ENCODE measurements at places on chromosomes 1 and 21.

DNA sequence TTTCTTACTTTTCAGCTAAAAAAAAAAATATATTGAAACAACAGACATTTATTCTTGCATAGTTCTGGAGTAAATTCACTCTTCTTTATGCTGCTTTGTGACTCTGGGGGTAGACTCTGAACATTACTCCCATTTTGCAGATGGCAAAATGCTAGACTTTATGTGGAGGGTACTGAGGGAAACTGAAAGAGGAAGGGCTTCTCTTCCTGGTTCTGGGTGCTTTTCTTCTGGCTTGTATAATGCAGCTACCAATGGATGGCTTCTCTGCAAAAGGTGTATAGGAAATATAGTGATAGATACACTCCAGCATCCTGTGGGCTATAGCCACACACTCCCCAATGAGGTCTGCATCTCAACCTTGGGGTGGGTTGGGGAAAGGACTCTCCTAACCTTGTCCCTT is 19.7 kb upstream of the ZBTB40 start:
- no peak for DNase-seq

GRCh38 chr1:113868387-113869083 is 3.0 kb downstream of the PTPN22 start:
- no peak for DNase-seq

GRCh38 chr21:32237021-32237420 is 41.8 kb downstream of the MIS18A start:
- no peak for DNase-seq

GRCh38 chr1:70910013-70910412 is 137.6 kb downstream of the PTGER3 start:
- DNase-seq: no peak

- no peak for DNase-seq
Observed at GRCh38 chr21:33892853-33893252, 22.8 kb downstream of the ATP5PO start.

DNA sequence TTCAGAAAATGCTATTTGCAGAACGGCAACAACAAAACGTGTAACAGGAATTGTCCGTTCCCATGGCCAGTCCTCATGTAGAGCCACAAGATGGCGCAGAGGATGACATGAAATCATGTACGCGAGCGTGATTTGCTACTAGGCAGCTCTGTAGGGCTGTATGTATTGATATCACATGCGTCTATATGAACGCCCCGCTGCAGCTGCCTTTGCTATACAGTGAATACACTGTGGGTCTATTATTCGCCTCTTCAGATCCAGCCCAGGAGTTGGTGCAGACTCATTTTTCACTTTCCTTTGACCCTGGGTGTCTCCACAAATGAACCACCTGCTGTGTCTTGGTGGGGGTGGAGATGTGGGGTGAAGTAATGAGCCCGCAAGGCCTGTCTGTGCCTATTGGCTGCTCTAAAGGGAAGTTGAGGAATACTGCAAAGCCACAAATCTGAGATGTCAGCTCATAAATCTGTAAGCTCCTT is 361.5 kb downstream of the KIF26B start:
- DNase-seq: no peak

GRCh38 chr1:174258148-174258550 is 98.8 kb downstream of the RABGAP1L start:
- DNase-seq: peak; percentile 25

GRCh38 chr1:167332503-167332902 is 111.8 kb downstream of the POU2F1 start:
- DNase-seq: no peak

DNA sequence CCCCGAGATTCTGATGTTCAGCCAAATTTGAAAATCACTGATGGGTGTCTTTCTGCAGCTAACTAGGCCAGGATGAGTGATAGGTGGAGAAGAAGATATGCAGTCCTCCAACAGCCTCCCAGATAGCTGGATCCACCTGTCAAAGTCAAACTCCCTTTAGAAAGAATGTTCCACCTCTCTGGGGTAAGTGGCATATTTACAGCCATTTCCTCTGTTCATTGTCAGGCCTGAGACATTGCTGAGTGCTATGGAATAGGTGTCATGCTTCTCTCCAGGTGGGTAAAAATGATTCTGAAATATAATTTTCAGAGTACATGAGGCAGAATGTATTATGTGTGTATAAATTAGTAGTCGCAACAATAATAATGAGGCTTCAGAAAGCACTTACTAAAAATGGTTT is 316.8 kb downstream of the TTLL7 start:
- no peak for DNase-seq

DNA sequence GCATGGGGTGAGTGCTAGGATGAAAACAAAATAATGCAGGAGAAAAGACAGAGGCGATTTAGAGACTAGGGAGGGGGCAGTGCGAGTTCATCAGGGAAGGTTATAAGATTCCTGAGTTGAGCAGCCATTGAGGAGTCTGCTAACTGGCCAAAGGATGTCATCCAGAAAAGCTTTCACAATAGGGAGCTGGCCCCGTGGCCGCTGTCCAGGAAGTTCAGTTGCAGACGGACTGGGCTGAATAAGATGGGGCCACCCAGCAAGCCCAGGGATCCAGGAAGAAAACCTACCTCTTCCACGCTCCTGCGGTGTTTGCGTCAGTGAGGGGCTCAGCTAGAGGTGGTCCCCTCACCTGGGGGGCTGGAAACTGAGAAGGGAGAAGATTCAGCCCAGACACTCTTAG is 4.0 kb upstream of the PKP1 start:
- no peak for DNase-seq

DNA sequence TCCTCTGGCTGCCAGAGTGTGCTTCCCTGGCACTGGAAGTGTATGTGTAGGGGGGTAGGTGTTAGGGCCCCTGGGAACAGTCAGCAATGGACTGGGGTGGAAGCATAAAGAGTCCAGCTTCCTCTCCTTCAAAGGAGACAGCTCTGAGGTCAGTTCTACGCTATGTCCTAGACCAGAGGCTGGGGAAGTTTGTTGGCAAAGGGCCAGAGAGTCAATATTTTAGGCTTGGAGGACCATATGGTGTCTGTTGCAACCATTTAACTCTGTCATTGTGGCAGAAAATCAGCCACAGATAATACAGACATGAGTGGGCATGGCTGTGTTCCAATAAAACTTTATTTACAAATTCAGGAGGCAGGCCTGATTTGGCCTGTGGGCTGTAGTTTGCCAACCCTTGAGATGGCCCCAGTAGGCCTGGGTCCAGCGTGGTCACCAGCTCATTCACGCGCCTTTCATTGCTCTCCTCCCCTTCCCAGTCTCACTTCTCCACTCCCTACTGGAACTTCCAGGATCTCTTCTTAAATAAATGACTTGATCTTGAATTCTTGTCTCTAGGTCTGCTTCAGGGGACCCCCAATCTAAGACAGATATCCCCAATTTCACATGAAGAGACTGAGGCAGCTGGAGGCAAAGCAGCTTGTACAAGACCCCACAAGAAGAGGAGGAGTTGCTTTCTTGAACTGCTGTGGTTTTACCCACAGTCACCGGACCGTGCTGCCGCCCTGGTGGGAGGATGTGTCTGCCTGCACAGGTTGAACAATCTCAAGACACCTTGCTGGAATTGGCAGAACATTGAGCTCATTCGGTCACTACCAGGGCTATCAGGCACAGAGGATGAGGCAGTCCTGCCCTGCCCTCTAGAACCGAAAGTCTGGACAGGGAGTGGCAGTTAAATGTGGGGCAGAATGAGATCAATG is 162.4 kb upstream of the POU3F1 start:
- no peak for DNase-seq

DNA sequence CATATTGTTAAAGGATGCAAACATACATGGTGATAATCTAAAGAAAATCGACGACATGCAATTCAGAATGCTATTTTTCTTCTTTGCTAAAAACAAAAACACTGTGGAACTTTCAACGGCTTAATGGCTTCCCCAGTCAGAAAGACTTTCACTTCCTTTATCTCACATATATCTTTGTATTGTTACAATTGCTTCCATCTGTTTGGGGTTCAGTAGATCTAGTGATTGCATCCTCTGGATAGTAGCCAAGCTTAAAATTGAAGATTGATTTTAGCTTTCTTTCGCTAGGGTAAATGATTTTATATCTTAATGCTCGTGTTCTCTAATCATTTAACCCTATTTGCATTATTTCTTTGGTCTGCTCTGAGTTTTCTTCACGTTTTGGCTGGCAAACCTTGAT is 31.8 kb upstream of the ADAMTS1 start:
- DNase-seq: no peak

- no peak for DNase-seq
Observed at GRCh38 chr1:212975111-212975918, 25.0 kb downstream of the VASH2 start.

DNA sequence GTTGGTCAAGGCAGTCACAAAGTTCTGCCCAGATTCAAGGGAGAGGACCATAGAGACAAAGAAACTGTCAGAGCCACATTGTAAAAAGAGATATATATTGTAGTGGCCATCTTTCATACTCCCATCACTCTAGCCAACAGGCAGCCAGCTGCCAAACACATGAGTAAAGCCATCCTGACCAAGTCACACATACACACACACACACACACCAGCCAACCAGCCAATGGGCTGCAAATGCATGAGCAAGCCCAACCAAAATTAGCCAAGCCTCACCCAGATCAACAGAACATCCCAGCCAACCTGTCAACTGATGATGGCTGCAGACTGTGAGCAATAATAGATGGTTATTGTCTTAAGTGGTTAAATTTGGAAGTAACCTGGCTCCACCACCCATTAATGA is 120.7 kb downstream of the SEC16B start:
- no peak for DNase-seq

DNA sequence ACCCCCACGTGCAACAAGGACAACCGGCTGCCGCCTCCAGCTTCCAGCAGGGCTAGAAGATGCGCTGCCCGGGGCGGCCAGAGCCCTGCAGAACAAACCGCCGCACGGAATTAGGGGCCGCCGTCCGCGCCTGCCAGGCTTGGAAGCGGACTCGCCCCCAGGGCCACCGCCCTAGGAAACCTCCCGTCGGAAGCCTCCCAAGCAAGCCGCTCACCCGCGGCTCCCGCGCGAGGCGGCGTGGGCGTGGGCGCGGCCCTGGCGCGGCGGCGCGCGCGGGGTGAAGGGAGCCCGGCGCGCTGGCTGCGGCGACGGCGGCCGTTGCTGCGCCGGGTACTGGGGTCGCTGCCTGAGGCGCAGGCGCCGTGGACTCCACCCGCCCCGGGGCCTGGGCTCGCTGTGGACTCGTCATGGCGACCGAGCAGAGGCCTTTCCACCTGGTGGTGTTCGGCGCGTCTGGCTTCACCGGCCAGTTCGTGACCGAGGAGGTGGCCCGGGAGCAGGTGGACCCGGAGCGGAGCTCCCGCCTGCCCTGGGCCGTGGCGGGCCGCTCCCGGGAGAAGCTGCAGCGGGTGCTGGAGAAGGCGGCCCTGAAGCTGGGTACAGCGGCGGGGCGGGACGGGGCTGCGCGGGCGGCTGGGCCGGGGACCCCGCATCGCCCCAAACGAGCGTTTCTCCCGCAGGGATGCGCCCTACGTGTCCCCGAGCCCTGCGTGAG is at the start of gene SCCPDH:
Gene SCCPDH (plus strand): TSS at position 394 of the 715 bp plus-strand sequence. CDS start 14 bp downstream, at position 408.
- peak; percentile 74 for DNase-seq

DNA sequence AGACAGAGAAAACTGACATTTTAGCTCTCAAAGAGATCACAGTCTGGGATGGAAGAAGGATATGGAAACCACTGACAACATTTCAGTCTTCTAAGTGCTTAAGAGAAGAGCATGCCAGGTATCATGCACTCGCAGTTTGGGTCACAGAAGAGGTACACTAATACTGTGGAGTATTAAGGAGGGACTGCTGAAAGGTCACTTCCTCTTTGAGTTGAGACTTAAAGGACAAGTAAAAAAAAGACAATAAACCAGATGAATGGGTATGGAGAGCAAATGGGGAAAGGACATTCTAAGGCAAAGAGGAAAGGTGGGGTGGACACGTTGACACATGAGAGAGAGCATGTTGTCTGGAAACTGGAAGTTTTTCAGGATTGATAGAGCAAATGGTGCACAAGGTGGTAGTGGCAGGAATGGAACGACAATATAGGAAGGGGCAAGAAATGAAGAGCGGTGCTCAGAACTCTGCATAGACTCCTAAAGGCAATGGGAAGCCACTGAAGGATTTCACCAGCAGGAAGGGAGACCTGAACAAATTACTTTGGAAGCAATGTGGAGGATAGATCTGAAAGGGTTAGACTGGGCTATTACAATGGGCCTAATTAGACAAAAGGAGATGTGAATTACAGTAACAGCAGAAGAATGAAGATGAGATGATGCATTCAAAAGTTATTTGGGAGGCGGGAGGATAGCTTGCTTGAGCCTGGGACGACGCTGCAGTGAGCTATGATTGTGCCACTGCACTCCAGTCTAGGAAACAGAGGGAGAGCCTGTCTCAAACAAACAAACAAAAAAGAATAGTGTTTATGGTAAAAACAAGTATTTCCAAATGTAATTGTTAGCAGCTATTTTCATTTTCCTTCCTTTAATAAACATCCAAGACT is 11.1 kb downstream of the DIPK1A start:
- no peak for DNase-seq

DNA sequence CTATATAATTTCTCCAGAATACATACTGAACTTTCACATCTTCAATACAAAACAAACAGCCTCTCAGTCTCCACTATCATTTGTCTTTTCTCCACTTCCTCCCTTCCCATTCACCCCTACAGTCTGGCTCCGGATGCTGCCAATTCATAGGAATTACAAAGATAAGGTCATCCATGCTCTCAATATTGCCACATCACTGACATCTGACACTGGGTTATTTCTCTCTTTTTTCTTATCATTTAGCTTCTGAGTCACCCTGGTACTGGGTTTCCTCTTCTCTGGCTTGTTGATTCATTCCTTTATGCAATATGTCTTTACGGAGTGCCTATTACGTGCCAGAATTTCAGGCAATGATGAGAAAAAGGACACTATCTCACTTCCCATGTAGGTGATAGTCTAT is 3.1 kb upstream of the SH3BP5L start:
- DNase-seq: no peak

- no peak for DNase-seq
Observed at GRCh38 chr1:186658999-186659398, 21.2 kb downstream of the PTGS2 start.

GRCh38 chr1:42815941-42816584 is 859 bp upstream of the ERMAP start:
- DNase-seq: no peak

GRCh38 chr1:220747437-220748088 is 559 bp upstream of the MTARC2 start:
- no peak for DNase-seq

- DNase-seq: no peak
Observed at GRCh38 chr1:36951292-36951750, 83.0 kb downstream of the GRIK3 start.

DNA sequence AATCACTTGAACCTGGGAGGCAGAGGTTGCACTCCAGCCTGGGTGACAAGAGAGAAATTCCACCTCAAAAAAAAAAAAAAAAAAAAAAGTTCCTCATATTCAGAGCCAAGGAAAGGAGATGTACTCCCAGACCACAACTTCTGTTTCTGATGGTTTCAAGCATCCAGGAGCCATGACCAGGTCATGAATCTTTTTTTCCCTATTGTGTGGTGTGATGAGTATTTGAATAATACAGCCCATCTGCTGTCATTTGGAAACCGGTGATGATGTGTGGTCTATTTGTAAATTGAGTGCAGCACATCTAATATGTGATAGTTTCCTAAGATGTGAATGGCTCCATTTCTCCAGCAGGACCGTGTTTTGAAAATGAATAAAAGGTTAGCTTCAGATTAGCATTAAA is 18.6 kb downstream of the PIK3CD start:
- no peak for DNase-seq

Measured in stimulated activated CD4-positive, alpha-beta T cell treated with anti-CD3 and anti-CD28 coated beads, TNF-alpha, amount 100 ng/mL, for 24 hours (primary cell).